ENCODE measurements at places on chromosomes 3 and 15.

DNA sequence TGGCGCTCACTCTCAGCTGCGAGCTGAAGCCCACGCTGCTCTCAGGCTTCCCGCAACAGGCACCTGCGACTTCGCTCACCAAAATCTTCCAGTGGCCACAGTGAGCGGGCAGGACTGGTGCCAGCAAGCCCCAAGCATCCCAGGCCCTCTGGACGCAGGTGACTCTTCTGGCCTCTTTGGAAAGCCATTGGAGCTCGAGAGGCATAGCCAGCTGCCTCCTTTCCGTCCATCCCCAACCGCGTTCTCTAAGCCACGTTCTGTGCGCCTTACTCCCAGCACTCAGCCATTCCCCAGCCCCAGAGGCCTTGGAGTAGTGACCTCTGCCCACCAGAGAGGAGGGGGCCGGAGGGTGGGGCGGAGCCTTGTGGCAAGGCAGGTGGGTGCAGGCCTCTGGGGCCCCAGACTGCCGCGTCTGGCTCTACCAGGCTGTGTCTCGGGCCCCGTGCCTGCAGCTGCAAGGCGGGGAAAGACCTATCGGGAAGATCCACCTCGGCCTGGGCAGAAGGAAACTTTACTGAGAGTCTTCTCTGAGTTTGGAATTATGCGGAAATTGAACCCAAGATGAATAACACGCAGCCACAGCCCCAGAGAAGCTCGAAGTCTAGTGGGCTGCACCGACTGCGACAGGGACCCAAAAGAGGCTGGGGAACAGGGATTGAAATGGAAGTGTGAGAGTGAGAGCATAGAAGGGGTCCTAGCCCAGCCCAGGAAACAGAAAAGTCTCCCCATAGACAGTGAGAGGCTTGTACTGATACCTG is 3.6 kb upstream of the SOX14 start:
- no peak for DNase-seq

- DNase-seq: no peak
These were observed 19.8 kb downstream of the THRB start for GRCh38 chr3:24474862-24475261.

GRCh38 chr3:47890828-47891612 is 88.1 kb downstream of the DHX30 start:
- no peak for DNase-seq

GRCh38 chr15:77983708-77984445 is 93.6 kb downstream of the TBC1D2B start:
- DNase-seq: no peak

- no peak for DNase-seq
These were observed 104.6 kb downstream of the PTPRG start for GRCh38 chr3:61665987-61666386.

GRCh38 chr3:98730338-98730737 is 32.8 kb upstream of the ST3GAL6 start:
- DNase-seq: no peak

DNA sequence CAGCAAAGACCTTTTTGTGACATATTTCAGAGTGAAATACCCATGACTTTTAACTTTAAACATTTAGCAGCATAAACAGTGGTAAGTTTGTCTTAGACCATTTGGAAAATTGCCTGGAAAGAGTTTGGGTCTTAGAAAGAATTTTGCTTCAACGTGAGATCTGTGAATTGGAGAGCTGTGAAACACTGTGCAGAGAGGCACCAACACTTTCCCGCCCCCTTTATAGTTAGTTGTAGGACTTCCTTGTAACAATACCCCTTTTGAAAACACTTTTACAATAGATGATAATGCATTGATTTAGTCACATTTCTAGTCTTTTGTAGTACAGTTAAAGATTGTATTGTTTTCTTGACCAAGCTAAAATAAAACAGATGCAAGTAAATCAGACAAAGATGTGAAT is 43.5 kb upstream of the MBNL1 start:
- DNase-seq: no peak

DNA sequence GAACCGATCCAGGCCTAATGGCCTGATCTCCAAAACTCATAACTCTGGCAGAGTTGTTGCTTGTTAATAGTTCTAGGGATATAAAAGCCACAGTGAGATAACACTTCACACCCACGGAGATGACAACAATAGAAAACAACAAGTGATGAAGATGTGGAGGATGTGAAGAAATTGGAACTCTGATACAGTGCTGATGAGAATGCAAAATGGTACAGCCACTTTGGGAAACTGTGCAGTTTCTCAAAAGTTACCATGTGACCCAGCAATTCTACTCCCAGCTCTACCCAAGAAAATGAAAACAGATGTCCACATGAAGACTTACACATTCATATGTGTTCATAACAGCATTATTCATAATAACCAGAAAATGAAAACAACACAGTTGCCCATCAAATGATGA is 3.8 kb downstream of the CMTM7 start:
- no peak for DNase-seq

GRCh38 chr3:141452045-141452444 is 34.8 kb upstream of the RASA2 start:
- DNase-seq: no peak

DNA sequence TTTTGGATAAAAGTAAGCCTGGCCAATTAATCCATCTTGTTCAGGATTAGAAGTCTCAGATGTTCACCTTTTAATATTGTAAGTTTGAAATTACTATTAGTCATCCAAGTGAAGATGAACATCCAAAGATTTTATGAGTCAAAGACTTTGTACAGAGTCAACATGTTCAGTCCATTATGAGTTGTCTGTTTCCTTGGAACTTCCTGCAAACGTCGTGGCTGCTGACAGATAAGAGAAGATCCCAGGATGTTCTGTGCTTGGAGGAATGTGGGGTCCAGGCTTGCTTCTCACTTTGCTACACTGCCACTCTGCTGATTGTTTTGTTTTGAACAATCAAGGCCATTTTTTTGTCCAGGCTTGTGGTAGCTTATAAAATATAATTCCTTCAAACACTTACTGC is 74.3 kb upstream of the SLCO2A1 start:
- no peak for DNase-seq

DNA sequence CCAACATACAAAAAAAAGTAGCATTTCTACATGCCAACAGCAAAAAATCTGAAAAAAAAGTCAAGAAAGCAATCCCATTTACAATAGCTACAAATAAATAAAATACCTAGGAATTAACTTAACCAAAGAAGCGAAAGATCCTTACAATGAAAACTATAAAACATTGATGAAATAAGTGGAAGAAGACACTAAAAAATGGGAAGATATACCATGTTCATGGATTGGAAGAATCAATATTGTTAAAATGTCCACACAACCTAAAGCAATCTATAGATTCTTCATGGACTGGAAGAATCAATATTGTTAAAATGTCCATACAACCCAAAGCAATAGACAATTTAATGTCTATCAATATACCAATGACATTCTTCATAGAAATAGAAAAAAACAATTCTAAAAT is 21.0 kb downstream of the PEAK1 start:
- no peak for DNase-seq

DNA sequence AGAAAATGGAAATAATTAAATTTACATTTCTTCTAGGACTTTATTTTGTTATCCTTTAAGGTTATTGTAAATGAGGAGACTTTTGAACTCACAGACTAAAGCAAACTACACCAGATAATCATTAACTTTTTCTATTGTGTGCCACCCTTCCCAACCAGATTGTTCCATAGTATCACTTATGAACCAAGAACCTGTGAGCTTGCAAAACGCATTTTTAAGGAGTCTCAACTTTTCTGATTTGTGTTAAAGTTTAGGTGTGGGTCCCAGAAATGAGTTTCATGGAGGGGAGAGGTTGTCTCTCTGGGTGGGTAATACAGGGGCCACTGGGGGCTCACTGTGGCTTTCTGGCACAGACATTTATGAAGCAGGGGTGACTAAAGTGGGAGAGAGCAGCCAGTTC is 75.7 kb downstream of the IGF1R start:
- DNase-seq: no peak

DNA sequence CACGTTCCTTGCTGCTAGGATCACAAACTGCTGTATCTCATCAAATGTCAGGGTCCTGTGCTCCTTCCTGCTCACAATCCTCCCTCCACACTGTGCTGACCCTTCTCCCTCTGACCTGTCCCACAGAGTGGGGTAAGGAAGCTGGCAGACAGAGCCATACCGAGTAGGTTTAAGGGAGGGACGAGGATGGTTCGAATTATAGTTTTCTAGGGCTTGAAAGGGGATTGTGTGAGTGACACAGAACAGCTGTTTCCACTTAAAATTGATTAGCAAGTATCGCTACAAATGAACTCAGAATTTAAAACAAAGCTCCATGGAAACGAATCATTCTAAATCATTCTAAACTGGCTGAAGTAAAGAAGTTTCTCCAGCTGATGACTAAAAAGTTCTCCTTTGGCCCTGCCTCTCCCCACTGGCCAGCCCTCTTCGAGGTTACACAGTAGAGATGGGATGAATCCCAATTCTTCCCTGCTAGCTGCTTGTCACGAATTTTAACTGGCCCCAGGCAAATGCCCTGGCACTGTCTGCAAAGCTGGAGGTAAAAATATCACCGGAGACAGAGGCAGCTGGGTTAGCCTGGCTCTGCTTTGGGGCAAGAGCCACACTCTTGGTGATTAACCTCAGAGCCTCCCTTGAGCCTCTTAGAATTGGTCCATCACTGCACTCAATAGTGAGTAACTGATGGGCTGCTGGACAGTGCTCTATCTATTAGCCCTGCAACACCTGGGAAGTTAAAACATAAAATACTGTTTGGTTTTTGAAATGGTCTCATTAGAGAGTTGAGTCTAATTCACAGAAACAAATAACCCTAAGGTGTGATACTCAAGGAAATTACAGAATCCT is 194.9 kb downstream of the CHST2 start:
- DNase-seq: no peak

DNA sequence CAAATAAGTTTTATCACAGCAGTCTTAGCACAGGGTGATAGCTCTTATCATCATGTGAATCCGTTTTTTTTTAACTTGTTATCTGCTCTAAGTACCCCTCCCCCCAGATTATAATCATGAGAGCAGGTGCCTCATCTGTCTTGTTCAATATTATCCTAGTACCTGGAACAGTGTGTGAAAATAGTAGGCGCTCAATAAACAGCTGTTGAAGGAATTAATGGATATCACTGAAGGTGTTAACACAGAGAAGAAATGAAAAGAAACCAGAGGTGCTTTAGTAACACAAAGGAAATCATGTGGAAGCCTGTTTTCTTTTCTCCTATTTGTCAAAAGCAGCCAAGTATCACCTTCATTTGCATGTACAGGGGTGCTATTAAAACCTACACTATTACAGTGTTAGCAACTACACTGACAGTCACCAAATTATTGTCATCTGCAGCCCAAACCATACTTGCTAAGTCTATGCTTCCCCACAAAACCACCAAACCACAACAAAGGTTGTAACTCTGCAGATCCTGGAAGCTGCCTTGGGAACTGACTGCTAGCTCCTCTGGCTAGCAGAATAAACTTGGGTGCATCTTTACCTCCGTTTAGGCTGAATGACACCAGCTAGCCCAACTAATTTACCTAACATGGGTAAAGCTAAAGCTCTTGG is 2.9 kb downstream of the XPC start:
- DNase-seq: no peak

DNA sequence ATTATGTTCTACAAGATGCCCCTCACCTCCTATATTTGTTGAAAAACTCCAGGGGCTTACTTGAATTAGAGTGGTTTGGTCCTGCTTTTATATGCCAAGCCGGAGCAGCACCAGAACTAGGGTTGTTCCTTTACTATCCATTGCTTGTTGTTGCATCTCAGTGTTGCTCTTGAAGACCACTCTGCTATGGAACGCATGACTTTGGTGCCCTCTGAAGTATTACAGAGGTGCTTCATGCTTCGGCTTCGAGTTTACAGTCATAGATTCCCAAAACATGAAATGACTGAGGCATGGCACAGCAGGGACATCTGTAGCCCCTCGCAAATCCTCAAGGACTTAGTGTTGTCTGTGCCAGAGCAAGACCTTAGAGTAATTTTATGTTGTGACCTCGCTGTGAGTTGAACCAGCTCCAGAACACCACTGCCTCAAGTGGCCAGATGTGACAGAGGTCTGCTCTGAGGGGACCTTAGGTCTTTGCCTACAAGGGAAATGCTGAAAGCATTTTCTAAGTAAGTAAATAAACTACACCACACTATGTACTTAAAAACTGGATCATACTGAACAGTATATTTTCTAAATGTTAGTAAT is 67.2 kb upstream of the SIAH2 start:
- DNase-seq: no peak

GRCh38 chr3:57281715-57282114 is 10.8 kb downstream of the ASB14 start:
- DNase-seq: no peak

- DNase-seq: no peak
These were observed 61.8 kb upstream of the UTS2B start for GRCh38 chr3:191391861-191392808.

- no peak for DNase-seq
These were observed 148.2 kb downstream of the ADAMTS9 start for GRCh38 chr3:64539451-64540196.

DNA sequence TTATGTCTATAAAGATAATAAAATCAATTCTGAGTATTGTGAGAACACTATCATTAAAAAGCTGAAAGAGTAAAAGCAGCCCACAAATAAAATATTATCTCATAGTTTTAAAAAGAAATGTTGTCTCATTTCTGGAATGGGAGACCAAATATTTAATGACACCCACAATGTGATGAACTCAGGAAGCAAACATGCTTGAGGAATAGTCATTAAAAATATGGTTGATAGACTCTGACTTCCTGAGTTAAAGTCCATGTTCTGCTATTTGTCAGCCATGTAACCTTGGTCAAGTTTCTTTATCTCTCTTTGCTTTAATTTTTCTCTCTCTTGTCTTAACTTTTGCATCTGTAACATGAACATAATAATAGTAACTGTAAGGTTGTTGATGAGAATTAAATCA is 35.5 kb upstream of the CHMP2B start:
- DNase-seq: no peak

DNA sequence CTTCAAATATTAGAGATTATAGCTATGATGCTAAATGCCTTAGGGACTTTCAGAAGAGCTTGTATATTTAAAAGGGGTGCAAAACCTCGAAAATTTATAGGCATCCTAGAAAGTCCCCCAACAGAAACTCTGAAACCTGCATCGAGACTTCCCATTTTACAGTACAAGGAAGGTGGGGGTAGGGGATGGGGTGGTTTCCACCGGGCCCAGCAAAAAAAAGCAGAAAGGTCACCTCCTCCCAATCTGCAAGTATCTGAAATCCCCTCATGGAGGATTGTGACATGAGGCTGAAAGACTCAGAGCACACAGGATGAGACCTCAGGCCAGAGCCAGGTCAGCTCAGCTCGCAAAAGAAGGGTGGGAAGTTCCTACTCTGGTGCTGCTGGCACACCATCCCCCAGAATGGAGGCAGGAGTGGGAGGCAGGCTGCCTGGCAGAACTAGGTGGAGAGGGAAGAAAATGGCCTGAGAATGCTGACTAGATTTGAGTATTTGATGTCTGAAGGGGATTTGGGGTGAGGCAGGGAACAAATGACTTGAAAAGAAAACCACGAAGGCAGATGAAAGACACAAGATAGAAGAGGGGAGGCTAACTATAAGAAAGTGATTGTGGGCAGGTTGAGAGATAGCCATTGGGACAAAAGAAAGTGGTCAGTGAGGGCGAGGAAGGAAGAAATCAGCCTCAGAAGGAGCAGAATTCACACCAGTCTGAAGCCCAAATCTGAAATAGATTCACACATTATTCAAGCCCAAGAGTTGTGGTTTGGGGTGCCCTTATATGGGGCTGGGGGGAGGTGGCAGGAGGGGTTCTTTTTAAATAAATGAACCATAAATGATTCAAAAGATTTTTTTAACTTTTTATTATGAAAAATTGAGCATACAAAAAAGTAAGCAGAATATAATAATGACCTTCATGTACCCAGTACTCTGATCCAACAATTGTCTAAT is 22.5 kb upstream of the TSC22D2 start:
- no peak for DNase-seq

GRCh38 chr15:66043264-66043663 is 174.0 kb downstream of the RAB11A start:
- no peak for DNase-seq

- DNase-seq: no peak
These were observed 49.5 kb downstream of the HEG1 start for GRCh38 chr3:125006291-125006731.
